HFF-Myc (cell line): ENCODE measurements at places on chromosomes 3 and 15.

DNA sequence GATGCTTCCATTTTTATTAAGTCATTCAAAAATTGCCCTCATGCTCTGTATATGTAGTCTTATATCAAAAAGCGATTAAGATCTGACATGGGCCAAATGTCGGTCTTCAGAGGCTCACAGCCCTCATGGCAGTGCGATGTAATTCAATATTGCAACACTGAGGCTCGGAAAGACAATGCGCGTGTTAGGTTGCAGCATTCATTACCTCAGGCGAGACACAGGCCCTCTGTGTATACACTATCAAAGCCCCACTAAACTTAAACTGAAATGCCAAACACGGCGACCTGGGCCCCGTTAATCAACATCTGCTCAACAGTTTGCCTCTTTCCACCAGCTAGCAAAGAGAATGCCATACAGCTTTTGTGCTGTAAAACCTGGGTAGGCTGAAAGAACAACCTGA is 413.4 kb downstream of the ERC2 start:
- DNase-seq = no peak

GRCh38 chr3:117763561-117763960 is 1054.0 kb downstream of the TUSC7 start:
- no peak for DNase-seq

- no peak for DNase-seq
Observed at GRCh38 chr15:63169788-63170187, 12.5 kb upstream of the RPS27L start.

GRCh38 chr15:69712991-69713390 is 260.4 kb downstream of the RPLP1 start:
- no peak for DNase-seq

DNA sequence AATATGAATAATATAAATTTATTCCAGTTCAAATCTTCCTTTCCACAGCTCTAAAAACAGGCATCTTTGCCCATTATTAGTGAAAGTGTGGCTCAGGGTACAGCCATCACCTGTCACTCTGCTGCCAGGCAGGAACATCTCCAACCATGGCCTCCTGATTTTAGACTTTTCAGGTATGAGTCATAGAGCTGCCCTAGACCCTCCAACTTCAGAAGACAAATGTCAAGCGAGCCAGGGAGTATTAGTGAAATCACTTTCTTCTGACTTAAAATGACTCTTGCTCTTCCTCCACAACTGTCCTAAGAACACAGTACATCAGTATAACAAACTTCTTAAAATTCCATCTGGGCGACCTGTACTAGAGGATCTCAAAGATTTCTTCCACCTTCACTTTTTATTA is 78.1 kb upstream of the AKAP13 start:
- DNase-seq = no peak

DNA sequence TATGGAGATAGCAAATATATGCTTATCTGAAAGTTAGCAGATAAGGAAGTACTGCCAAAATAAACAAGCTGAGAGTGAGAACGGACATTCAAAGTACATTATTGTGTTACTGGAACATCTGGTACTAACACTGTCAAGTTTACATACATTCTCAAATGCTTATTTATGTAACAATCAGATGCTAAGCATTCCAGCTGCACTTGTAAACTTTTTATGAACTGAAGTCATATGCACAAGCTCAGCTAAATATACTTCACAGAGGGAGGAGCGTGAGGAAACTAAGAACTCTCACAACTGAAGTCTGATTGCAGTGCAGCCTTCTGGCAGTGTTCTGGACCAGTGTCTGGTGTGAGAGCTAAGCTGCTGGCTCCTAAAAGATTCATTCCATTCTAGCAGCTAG is 223.7 kb upstream of the NANOGP8 start:
- peak; percentile 81 for DNase-seq

- DNase-seq = no peak
Observed at GRCh38 chr15:99443768-99444446, 121.9 kb upstream of the MEF2A start.
